ENCODE measurements at places on chromosomes 4 and X.

DNA sequence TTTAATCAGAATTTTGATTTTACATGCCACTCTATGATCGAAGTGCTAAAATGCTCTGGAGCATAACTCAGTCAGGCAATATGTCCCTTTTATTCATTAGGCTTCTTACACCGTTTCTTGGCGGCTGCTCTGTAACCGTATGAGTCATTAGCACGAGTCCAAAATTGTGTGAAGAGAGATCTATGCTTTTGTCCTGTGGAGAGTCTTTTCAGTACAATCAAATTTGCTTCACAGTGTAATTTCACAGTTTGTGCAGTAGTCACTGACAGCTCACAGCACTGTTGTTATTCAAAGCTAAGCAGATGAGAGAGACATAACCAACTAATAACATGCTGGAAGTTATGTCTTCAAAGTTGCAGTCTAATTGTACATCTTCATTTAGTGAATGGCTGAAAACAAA lies 167.8 kb downstream of the PCDH10 start:
- DNase-seq, result no peak

- no peak for DNase-seq
Observed at GRCh38 chr4:170872794-170873193, 783.0 kb upstream of the AADAT start.

DNA sequence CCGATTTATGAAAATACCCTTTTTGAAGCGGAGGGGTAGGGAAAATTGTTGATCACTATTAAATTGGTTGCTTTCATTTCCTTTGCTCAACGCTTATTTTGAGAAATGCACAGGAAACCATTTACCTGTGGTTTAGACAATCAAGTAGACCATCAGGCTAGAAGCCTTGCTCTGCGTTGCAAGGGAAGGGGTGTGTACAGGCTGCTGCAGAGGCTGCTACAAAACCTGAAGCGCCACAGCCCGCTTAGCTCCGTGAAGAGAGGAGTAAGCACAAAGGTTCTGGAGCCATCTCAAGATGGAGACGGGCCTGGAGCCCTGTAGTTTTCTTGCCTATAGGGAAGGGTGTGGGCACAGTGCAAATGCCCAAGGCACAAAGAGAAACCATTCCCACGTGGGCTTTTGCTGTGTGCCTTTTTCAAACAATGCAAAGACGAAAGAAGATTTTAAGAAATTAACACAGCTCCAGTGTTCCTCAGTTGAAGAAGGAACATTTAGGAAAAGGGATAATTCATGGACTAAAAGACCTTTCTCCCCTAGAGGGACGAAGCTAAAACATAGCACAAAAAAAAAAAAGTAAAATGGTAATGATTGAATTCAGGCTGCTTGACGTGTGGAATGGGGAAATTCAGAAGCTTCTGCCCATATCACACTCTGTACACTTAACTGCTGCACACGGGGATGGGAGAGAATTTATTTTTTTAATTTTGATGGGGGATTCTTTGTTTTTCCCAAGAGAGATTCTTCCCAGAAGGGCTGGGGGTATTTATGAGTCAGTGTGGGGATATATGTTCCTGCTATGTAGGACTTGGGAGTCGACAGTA lies 3.5 kb downstream of the TMSB4X start:
- DNase-seq, result peak; percentile 55

- DNase-seq, result no peak
Observed at GRCh38 chr4:128596115-128596514, 213.4 kb upstream of the JADE1 start.

DNA sequence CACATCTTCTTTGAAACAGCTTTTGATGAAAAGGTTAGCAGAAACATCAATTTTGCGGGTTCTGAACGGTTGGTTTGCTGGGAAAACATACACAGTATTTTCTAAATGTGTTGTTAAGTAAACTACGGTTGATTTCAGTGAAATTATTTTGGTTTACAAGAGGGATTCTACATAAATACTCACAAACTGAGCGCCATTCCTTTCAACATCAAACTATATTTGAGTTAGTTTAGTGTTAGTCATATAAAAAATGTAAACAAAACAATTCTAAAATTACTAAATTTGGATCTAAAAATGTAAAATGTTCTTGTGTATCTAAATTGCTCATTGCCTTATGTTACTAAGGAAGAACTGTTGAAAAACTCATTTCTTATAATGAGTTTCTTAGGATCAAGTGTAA lies 425.6 kb downstream of the PCDH18 start:
- DNase-seq, result no peak

GRCh38 chr4:53490965-53491622 lies 100.2 kb downstream of the LNX1 start:
- no peak for DNase-seq

DNA sequence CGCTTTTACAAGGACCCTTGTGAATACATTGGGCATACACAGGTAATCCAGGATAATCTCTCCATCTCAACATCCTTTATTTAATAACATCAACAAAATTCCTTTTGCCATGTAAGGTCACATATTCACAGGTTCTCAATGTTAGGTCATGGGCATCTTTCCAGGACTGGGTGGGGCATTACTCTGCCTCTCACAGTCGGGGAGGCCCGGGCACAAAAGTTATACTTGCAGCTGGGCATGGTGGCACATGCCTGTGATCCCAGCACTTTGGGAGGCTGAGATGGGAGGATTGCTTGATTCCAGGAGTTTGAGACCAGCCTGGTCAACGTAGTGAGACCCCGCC lies 93.7 kb upstream of the AP1S2 start:
- no peak for DNase-seq

GRCh38 chrX:86002076-86002896 lies 45.1 kb downstream of the CHM start:
- no peak for DNase-seq

GRCh38 chr4:5278213-5278612 lies 226.9 kb downstream of the STK32B start:
- no peak for DNase-seq

GRCh38 chr4:90318193-90318592 lies 191.0 kb downstream of the CCSER1 start:
- DNase-seq, result no peak

DNA sequence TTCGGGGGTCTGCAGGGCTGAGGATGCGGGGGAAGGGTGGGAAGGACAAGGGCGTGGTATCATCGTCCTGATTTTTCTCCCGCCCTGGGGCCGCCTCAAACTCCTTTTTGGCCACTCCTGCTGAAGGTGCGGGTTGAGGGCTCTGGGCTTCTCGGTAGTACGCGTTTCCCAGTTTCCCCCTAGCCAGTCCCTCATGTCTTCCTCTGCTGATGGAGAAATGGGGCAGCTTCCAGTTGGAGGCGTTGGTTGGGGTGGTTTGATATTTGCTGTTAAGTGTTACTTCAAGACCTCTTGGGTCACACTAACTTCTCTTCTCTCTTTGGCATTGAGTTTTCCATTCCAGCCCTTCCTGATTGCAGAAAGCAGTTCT lies 482 bp downstream of the GSTCD start:
- DNase-seq, result no peak

DNA sequence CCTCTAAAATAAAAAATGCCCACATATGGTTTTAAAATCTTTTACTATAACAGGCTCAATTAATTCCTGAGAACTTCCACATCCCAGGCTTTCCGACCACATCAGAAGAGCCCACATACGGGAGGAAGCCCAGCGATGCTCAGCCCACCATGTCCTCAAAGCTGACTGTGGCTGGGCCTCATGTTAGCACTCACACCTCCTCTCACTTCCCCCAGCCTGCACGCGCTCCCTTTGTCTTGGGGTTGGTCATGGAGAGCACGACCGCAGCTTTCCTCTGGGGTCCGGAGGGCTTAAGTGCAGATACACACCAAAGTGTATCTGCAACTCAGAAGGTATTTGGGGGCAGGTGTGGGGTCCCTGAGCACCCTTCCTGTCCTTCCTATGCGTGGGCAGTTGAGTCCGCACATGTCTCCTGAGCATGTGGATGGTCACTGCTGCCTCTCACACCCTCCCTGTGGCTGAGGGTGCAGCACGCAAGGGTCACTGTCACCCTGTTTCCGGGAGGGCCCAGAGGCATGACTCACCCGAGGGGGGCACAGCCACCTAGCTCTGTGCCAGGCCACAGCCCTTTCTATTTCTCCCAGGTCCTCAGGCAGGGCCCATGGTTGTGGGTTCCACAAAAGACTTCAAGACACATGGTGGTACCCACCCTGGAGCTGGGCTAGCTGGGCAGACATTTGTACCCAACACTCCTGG lies 21.2 kb downstream of the WDR1 start:
- DNase-seq, result no peak

DNA sequence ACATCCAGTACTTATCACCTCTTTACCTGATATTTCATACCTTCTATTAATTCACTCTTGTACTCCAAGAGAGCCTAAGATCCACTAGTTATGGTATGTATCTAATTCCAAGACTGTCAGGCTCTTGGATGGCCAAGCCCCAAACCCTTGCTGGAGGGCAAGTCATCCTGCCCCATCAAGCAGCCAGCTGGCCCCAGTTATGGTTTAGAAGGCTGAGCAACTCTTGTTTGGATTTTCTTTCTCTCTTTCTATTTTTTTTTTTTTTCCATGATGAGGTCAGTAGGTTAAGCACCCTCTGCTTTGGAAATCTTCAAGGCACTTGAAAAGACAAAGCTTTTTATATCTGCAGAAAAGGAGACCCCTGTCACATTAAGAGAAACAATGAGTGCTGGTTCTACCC lies 10.9 kb upstream of the FGF16 start:
- DNase-seq, result no peak

DNA sequence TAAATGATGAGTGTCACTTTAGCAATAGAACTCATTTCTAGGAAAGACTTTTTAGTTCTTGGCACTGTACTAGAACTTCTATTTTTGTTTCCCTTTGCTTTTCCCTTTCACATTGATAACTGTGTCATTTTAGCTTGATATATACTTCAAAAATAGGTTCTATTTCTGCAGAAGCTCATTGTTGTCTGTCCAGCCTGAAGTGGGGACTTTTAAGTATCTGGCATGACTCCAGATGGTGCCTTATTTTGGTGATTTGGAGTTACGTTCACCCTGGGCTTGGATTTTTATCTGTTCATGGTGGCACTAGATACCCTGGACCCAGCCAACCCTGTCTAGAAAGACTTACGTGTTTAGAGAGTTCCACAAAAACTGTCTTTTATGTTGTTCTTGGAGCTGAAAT lies 3.4 kb downstream of the ABHD18 start:
- DNase-seq, result no peak

DNA sequence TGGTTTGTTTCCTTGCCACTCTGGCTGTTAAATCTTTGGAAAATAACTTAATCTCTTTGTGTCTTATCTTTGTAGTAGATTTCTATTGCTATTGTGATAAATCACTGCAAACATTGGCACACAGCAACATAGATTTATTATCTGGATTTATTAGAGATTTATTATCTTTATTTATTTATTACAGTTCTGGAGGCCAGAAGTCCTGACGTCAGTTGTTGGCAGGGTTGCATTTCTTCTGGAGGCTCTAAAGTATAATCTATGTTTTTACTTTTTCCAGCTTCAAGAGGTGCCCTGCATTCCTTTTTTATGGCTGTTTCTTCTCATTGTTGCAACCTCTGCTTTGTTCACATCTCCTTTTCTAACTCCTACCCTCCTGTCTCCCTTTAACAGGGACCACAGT lies 542.8 kb downstream of the GRXCR1 start:
- no peak for DNase-seq

DNA sequence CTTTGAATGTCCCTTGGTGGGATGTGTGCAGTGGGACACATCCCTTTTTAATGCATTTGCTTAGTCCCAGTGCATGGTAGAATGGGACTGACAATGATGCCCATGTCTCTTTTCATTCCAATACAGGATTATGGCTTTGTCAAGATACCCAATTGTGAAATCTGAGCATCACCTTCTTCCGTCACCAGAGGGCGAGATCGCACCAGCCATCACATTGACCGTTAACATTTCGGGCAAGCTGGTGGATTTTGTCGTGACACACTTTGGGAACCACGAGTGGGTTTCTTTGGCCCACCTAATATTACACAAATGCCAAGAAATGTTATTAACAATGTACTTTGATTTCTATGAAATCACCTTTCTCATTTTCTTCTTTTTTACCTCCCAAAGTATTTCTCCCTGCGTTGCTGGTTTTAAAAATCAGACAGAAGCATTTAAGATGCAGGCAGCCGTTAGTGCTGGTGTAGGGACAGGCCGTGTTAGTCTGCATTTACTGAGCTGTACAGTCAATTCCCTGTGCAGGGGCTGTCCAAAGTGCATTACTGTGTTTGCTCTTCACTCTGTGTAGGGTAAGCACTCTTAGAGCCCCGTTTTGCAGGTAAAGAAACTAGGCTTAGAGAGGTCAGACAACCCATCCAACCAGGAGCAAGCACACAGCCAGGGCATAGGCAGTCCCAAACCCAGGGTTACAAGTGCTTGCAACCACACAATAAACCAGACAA lies 46.5 kb downstream of the CWH43 start:
- no peak for DNase-seq

- DNase-seq, result no peak
Observed at GRCh38 chr4:189769131-189769530, 171.5 kb upstream of the FRG1 start.

GRCh38 chr4:27084685-27085361 lies 224.2 kb downstream of the STIM2 start:
- no peak for DNase-seq

DNA sequence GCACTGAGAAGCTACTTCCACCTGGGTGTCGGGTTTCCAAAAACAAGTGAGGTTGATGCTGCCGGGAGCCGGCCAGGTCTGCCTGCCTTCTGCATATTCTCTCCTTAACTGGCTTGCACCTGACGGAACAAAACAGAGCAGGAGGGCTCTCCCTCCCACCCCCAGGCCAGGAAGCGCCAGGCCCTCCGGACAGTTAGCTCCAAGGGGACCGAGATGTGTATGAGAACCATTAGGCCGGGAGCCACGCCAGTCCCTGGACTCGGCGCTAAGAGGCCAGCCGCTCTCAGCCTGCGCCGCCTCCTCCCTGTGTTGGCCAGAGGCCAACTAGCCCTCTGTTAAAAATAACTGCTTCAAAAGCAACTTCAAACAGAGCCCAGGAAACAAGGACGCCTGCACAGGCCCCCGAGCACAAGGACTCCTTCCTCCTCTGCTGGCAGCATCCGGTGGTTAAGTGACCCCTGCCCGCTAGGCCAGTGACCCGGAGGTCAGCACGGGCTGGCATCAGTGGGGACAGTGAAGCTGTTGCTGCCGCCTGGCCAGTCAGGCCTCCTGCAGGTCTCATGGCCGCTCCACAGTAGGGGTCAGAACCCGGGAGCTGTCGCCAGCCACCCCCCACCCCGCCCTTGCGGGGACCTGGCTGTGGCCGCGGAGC lies 107.9 kb downstream of the ABLIM2 start:
- DNase-seq, result no peak

DNA sequence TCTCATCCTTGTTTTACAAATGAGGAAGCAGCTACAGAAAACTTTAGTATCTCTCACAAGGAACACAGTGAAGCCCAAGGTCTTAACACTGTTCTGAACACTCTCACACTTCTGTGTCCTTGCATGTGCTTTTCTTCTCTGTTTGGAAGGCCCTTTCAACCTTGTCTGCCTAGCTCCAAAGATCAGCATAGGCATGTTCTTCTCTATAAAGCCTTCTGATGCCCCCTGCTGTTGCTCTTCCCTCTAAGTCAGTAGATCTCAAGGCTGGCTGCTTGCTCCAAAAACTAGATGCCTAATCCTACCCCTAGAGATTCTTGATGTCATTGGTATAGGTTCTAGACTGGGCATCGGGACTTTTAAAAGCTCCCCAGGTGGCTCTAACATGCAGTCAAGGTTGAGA lies 5.9 kb downstream of the APOO start:
- no peak for DNase-seq

Data from stimulated activated CD4-positive, alpha-beta T cell treated with anti-CD3 and anti-CD28 coated beads, Interleukin-15, amount 100 ng/mL, for 1 hour (primary cell).